PC-9 (cell line): ENCODE measurements at places on chromosomes 5 and 9.

GRCh38 chr5:154944716-154945115 is 3.8 kb downstream of the MRPL22 start:
- no peak for DNase-seq

DNA sequence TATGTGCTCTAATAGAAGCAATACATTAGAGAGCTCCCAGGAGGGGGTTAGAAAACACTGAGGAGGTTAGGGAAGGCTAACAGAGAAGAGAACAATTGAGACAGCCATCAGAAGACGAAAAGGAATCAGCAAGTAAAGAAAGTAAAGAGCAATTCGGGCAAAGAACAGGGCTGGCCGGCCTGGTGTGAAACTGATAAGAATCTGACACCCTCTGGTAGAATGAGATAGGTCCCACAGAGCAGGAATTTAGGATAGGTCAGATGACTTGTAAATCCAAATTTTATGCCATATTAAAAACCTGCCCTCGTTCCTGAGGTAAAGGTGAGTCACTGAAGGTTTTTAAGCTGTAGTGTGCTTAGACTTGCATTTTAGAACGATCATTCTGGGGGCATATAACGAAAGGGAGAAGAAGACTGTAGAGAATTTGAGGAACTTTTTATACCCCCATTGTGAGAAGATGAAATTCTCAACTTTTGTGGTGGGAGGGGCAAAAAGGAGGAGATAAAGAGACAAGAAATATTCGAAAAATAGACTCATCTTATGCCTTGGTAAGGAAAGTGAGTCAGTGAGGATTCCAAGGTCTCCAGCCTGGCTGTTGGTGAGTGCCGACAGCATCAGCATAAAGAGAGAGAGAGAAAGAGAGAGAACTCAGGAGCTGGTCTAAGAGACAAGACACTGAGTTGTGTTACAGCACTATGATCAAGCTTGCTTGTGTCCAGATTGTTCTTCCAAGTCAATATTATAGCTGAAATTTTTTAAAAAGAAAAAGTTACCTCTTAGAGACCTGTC is 51.3 kb downstream of the TMEM167A start:
- no peak for DNase-seq

DNA sequence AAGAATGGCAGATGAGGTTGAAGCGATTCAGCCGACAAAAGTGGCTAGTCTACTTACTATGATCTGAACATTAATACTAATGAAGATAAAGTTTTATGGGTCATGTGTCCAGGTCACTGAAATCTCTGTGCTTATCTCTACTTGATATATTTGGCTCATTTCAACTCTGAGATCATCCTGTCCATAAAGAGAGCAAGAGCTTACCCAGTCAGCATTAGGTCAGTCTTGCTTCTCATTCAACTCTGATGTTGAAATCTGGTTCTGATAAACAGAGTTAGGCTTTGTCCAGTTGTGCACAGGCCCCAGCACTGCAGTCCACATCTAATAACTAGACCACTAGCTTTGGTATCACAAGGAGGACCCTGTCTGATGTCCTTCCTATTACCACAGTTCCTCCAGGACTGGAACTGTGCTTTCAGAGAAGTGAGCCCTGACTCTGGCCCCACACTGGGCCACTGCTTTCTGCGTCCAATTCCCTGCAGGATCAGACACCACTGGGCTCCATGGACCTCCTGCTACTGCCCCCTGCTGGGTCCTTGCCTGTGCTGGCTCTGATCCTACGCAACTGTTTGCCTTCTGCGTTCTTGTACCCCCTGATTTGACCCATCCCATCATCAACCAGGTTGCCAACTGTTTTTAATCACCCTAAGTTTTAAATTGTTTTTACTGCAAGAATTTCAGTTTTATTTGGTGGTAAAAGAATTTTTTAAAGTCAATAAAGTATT is 23.7 kb upstream of the FAM120A start:
- no peak for DNase-seq

DNA sequence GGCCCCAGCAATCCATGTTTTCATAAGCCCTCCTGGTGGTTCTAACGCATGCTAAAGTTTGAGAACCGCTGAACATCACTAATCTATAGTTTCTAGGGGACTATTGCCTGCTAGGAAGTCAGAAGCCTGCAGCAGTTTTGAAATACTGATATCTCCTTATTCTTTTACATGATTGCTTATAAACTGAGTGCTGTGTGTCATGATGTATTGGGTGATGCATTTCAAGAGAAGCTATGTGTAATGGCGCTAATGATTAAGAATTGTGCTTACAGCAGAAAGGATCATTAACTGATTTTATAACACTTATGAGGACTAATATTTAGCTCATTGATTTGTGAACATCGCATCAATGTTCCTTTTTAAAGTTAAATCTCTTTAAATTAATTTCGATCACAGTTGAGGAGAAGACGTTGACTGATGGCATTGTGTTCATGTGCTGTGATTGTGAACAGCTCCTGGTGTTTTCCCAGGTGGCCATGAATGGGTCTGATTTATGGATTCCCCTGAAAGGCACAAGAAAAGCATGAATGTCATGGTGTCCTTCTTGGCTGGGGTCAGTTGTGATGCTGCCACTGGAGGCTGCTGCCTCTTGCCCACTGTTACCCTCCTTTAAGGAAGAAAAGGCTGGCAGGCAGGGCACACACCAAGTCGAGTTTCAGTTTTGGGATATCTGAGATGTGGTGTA is 12.0 kb upstream of the DAP start:
- DNase-seq, result no peak

GRCh38 chr9:131747352-131747751 is 7.5 kb upstream of the RAPGEF1 start:
- DNase-seq, result peak; percentile 61

DNA sequence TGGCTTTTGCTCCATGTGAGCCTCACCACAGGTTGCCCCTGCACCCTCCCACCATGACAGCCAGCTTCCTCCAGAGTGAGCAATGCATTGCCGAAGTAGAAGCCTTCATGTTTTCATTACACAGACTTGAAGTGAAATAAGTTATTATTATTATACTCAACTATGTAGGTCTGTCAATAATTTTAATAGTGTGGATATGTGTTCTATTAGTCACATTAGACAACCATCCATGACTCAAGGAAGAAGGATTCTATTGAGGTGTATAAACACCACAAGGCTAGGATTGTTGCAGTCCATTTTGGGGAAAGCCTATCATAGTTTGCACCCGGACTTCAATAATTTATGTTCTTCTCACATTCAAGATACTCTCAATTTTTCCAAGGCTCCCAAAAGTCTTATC is 369.5 kb downstream of the TAF11L14 start:
- no peak for DNase-seq

- DNase-seq, result peak; percentile 52
Measured at GRCh38 chr5:151686674-151687407, at the start of gene SPARC. TSS of gene SPARC (minus strand) at chr5:151686915. CDS start at chr5:151676188, 10,727 bp downstream.
